ENCODE measurements at places on chromosomes 12 and 14.

DNA sequence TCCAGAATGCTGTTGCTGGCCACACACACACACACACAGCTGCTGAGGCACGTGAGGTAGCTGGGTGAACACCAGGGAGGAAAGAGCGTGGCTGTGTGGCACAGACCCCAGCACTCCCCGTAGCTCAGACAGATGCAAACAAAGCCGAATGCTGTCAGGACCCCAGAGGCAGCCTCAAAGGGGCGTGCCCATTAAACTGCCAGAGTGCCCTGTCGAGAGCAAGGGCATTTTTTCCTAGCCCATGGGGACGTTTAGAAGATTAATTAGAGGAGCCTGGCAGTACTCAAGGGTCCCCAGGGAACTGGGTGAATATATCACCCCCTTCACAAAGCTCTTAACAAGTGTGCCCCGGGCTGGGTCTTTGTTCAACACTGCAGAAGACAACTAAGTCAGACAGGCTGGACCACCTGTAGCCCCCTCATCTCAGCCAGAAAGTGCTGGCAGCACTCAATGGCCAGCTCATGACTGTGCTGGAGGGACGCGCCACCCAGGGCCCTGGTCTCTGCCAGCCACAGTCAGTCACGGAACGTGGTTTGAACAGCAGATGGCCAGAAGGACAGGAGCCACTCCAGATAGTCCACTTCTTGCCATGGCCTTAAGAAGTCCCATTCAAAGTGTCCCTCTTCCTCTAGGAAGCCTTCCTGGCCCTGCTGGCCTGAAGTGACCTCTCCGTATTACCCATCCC, 37.5 kb downstream of the TTC7B start:
- DNase-seq = no peak

- DNase-seq = no peak
Observed at GRCh38 chr12:113533842-113534375, 62.2 kb upstream of the LHX5 start.

GRCh38 chr12:104207416-104208205, 8.0 kb upstream of the TXNRD1 start:
- DNase-seq = no peak

GRCh38 chr14:105409364-105409763, 10.3 kb upstream of the MTA1 start:
- DNase-seq = no peak

- DNase-seq = no peak
Observed at GRCh38 chr12:124059752-124060151, 86.7 kb downstream of the ZNF664 start.

DNA sequence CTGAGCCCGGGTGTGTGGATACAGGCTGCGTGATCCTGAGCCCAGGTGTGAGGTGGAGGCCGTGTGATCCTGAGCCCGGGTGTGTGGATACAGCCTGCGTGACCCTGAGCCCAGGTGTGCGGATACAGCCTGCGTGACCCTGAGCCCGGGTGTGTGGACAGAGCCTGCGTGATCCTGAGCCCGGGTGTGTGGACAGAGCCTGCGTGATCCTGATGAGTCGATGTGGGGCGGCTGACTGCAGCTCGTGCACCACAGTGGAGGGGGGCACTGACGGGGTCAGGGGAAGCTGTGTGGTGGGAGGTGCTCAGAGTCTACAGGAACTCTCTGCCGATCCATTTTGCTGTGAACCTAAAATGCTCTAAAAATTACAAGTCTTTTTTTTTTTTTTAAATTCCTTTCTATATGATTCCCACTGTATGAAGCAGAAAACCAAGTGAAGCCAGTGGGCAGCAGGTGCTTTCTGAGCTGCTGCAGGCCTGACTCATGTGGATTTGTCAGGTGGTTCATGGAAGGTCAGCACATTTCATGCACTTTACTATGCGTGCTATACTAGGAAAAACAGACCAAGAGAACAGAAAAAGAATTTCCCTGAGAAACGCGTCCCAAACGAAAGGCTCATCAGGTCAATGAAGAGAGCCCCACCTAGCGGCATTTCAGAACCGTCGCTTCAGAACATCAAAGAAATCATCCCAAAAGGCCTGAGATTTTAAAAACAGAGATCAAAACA, 19.3 kb downstream of the BRF1 start:
- DNase-seq = peak; percentile 81

- DNase-seq = no peak
Observed at GRCh38 chr14:33062881-33063280, 124.2 kb downstream of the NPAS3 start.

GRCh38 chr14:51547260-51547659, 104.5 kb upstream of the FRMD6 start:
- DNase-seq = peak; percentile 19

GRCh38 chr12:49092816-49093406, 1.7 kb downstream of the DHH start:
- DNase-seq = no peak

DNA sequence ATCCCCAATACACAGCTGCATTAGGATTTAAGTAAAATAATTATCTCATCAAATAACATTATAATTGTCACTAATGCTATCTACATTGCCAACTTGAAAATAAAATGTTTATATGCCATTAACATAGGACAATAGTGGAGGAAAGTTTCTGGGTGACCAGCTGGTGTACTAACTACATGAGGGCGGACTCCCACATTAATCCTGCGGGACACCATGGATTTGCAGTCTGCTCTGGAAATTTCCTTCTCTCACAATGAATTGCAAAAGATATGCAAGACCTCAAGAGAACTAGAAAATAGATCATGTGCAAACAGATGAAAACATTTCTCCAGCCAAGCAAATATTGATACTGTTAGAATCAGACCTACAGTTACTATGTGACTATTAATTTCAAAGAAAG, 390.1 kb downstream of the NAV3 start:
- no peak for DNase-seq

GRCh38 chr12:29428633-29429032, 47.7 kb upstream of the ERGIC2 start:
- no peak for DNase-seq

- DNase-seq = peak; percentile 89
Observed at GRCh38 chr12:110744151-110744571, 1.5 kb upstream of the PPP1CC start.

- no peak for DNase-seq
Observed at GRCh38 chr14:70789961-70790360, 19.4 kb downstream of the MAP3K9 start.

DNA sequence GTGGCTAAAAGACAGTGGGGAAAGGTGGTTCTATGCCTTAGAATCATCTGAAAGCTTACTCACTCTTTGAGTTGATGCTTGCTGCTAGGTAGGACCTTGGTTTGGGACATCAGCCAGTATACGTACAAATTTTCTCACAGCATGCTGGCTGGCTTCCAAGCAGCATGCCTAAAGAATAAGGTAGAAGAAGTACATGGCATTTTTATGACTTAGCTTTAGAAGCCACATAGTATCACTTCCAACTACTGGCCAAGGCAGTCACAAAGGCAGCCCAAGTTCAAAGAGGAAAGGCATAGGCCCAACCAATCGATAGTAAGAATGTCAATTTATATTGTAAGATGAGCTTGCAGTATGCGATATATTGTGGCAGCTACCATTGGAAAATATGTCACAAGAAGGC, 284.2 kb upstream of the CAND1 start:
- no peak for DNase-seq

DNA sequence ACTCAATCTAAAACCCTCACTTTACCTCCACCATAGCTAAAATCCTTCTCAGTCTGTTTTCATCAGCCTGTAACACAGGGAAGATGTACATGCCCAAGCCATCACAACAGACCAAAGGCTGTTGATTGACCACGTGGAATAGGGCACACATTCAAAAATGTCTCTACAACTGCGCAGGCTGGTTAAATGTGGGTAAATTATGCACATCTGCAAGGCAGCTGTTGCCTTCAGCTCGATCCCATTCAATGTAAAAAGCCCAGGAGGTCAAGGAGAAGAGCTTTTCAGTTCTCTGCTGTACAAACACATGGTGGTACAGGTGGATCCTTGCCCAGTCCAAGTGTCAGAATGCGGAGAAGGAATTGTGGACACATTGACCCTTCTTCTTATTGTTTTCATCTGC, 354.0 kb downstream of the FLRT2 start:
- DNase-seq = no peak

- peak; percentile 3 for DNase-seq
Observed at GRCh38 chr14:66509874-66510273, 1.9 kb downstream of the GPHN start.

DNA sequence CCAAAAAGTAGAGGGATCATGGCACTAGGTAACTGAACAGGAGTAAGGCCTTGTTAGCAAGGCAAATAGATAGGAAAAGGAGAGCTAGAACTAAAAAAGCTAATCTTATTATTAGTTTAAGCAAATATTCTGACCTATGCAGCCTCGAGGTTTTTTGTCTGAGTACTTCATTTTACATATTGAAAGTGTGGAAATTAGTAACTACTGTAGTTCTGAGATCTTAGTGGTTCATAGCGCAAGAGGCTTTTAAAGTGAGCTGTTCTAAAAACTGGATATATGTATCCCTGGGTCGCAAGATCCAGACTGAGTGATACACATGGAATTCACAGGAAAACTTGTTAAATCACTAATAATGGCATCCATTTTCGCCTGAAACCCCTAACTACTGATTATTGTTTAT, 411.0 kb upstream of the SOX5 start:
- DNase-seq = no peak

DNA sequence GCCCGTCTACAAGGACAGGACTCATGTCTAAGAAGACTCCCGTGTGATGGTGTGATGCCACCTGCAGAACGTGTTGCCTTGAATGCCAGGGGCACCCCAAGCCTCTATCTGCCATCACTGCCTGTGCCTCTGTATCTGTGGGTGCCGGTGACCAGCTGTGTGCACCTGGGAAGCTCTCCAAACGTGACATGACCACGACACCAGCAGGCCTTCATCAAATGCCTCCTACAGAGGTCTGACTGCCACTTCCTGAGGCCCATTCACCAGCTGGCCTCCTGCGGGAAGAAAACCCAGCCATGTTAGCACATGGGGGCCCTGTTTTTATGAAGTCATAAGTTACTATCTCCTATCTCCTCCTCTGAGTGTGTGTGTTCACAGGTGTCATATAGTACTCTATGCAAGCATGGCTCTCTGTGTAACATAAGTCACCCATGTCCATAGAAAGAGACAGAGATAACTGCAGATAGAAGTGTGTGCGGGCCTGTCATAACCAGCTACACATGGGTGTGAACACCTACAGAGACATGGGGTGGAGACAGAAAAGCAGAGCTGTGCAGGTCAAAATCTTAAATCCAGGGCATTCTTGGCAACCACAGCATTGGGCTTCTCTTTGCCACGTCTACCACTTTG, 18.3 kb upstream of the SERPINA4 start:
- DNase-seq = no peak

- DNase-seq = no peak
Observed at GRCh38 chr12:19641235-19642080, 202.2 kb downstream of the AEBP2 start.

DNA sequence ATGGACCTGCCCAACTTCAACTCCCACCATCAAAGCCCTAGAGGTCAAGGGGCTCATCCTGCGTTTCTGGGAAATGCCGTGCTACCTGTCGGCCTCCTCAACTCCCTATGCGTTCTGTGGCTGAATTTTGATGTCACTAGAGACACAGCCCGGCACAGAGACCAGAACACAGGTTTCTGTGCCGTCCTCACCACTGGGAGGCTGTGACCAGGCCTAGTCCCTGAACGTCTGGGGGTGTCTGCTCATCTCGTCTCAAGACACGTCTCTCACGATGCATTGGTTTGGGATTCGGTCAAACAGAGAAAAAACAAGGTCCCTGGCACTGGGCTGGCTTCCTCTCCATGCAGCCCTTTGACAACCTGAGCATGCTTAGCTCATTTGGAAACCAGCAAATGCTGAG, 33.5 kb downstream of the SLC15A4 start:
- no peak for DNase-seq

- DNase-seq = no peak
Observed at GRCh38 chr12:68850390-68850789, 42.4 kb downstream of the MDM2 start.

GRCh38 chr14:88791252-88791621, 1.5 kb downstream of the EML5 start:
- no peak for DNase-seq

- DNase-seq = no peak
Observed at GRCh38 chr12:79141776-79142175, 277.2 kb downstream of the SYT1 start.

DNA sequence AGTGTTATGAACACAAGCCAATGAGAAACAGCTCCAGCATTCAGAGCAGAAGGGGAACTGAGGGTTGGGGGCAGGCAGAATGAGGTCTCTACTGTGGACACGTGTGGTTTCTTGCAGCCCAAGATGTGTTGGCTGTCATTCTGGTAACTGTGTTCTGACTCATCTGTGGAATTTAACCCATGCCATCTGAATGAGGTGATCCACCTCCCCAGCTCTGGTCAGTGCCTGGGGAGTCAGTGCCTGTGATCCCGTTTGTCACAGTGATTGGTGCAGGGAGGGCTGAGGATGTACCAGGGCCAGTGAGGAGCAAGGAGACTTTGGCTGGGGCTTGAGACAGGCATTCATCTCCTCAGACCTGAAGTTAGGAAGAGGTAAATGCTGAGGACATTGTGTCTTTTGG, 216.8 kb downstream of the MSRB3 start:
- no peak for DNase-seq

DNA sequence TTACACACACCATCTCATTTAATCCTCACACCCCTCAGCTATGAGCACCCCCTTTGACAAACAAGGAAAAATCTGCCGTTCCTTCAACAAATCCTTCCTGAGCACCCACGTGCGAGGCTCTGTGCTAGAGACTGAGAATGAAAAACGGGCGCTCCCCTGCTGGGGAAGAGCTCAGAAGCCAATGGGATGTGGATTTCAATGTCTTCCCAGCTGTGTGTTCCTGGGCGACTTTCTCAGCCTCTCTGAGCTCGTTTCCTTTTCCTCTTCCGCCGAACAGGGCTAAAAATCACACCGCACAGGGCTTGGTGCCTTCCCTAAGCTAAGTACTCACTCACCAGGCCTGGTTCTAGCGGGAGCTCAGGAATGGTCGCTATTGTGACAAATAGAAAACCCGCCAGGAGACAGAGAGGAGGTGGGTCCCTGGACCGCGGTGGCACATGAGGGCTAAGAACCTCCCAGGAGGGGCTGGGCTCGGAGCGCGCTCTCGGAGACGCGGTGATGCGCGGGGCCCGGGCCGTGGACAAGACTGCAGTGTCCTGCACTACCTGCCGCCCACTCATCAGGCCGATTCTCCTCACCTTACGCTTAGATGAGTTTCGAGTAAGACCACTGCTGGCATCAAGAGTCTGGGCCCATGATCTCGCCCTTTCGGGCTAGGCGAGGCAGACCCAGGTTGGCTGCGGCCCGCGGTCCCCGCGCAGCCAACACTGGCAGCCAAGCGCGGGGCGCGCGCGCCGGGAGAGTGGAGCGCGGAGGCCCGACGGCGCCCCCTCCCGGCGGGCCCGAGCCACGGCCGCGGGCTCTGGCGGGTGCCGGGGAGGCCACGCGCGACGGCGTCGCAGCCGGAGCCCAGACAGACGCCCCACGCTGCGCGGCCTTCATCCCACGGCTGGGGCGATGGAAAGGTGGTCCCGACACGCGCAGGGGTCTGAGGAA, 17.0 kb downstream of the ZDHHC22 start:
- DNase-seq = peak; percentile 70

- DNase-seq = no peak
Observed at GRCh38 chr12:122363782-122364181, 58.7 kb downstream of the CLIP1 start.

GRCh38 chr12:29103539-29103974, 45.5 kb upstream of the FAR2 start:
- peak; percentile 45 for DNase-seq
